ENCODE measurements at places on chromosomes 5 and 9.

DNA sequence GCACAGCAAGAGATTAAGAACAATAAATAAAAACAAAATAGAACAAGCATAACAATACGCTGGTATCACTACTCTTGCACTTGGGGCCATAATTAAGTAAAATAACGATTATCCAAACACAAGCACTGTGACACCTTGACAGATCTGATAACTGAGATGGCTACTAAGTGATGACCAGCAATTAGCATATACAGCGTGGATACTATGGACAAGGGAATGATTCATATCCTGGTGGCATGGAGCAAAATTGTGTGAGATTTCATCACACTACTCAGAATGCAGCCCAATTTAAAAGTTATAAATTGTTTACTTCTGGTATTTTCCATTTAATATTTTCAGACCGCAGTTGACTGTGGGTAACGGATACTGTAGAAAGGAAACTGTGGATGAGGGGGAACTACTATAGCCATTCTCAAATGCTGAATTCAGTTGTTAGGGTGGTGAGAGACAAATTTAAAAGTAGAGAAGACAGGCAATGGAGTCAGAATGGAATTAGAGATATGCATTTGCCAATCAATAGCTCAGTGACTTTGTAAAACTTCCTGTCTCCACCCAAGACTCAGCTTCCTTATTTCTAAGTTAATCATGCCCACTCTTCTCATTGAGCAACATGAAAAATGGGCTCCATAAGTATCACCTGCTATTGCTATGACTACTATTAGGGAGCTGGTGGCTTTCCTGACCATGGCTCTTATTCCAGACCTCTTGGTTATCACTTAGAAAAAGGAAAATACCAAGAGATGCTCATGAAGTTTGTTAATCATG, 300.8 kb downstream of the TRIM32 start:
- DNase-seq = no peak

GRCh38 chr9:126558051-126558665, 55.6 kb upstream of the LMX1B start:
- DNase-seq = peak; percentile 40

DNA sequence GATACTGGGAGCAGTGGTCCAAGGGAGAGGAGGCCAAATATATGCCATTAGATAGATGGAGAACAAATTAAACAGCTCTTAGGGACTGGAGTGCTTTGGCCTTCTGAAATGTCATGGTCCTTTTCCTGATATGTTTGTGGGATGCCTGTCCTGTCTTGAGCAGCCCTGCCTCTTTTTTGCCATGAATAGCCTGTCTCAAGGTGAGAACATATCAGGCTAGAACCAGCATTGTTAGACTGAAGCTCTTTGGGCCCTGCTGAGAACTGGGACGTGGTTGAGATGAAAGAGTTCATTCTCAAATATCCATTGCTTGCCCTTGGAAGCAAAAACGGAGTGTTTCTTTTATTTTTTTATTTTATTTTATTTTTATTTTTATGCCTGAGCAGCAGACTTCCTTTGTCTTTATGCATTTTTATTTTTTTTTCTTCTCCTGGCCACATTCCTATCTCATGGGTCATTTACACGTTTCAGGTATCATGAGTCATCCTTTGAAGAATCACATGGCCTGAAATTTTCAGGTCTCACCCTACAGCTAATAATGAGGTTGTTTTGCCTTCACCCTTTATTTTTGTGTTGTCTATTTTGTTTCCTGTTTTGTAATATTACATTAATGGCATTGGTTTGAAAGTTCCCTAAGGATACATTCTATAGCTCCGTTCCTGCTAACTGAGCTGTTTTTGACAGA, 371.4 kb downstream of the PSAT1 start:
- no peak for DNase-seq

DNA sequence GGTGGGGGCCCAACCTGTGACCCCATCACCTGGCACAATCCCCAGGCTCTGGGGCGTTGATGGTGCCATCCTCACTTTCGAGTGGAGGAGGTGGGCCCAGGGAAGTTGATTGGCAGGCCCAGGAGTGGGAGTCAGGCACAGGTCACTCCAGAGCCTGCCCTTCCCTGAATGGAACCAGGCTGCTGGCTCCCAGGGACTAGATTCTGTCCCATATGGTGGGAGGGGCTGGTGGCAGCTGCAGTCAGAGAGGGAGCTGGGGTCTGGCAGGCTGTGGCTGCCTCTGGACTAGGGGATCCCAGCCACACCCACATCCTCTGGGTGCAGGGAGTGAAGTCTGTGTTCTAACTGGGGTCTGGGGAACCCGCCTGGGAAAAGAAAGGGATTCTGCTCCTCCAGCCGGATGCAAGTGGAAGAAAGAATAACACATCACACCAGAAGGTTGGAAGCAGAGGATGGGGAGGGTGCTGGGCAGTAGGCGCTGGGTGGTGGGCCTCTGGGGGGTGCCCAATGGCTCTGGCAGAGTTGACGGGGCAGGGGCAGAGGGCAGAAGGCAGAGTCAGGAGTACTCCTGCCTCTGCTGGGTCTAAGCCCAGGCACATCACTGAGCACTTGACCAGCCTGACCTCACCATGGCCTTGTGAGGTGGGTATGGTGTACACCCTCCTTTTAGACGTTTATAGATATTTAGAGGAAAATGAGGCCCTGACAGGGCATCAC, 25.8 kb downstream of the CEL start:
- DNase-seq = no peak

- no peak for DNase-seq
Observed at GRCh38 chr9:70220216-70220615, 38.6 kb upstream of the SMC5 start.
